ENCODE measurements at places on chromosomes 7 and 10.

DNA sequence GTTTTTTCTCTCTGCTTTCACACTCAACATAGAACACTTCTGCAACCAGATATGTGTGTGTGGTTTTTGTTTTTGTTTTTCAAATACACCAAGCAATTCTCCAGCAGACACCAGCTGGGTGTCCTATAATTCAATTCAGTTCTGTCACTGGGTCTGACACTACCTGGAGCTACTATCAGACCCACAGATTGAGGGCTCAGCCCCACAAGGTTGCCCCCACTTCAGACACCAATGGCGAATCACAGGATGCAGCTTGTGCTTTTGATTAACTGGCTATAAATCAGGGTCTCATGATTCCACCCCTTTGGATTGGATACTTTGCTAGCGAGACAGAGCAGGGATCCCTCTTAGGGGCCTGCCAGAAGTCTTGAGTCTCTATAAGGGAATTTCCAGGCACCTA lies 462.2 kb upstream of the NRP1 start:
- no peak for DNase-seq

- no peak for DNase-seq
Observed at GRCh38 chr10:132973903-132974241, 31.5 kb upstream of the CFAP46 start.

DNA sequence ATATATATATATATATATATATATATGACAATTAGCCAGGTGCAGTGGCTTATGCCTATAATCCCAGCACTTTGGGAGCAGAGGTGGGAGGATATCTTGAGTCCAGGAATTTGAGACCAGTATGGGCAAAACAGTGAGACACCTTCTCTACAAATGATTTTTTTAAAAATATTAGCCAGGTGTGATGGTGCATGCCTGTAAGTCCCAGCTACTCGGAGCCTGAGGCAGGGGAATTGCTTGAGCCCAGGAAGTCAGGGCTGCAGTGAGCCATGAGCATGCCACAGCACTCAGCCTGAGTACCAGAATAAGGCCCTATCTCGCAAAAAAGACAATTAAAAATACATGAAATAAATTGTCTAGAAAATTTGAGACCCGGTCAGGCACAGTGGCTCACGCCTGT lies 47.2 kb upstream of the MSRB2 start:
- no peak for DNase-seq

GRCh38 chr7:39432368-39432767 lies 133.8 kb upstream of the YAE1 start:
- DNase-seq, result no peak

GRCh38 chr7:127119517-127119916 lies 133.2 kb downstream of the GRM8 start:
- DNase-seq, result no peak

DNA sequence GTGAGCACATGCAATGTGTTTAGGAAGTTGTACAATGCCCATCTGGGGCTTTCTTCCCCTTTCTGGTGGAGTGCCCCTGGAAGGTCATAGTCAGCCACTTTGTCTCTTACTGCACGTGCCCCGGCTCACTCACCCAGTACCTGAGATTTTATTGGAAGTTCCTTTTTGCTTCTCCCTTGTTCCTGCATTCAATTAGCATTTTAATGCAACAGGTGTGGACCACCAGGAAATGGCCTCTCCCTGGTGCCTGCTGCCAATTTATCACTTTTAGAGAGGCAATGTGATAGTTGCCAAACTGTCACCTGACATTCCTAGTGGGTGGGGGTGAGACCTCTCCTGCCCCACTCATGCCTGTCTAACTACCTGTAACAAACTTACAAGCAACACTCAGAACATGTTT lies 293.4 kb upstream of the DKK1 start:
- no peak for DNase-seq

GRCh38 chr7:127608446-127608845 lies 9.5 kb downstream of the PAX4 start:
- no peak for DNase-seq

GRCh38 chr10:86310702-86311101 lies 55.9 kb downstream of the GRID1 start:
- no peak for DNase-seq

DNA sequence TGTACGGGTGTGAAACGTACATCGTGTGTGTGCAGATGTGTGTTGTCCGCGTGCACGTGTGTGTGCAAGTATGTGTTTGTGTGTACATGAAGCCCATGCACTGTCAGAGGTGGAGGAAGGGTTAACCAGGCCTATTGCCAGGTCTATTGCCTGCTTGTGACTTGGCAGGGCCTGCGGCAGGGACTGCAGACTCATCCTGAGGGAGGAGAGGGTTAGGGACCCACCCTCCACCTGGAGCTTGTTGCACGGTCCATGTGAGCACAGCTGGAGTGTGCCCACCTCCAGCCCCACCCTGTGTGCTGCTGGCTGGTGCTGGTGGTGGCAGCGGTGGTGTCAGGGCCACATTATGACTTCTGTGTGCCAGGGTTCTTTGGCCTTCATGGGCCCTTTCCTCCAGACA lies 7.1 kb upstream of the AQP1 start:
- DNase-seq, result no peak

GRCh38 chr7:90605055-90605454 lies 8.9 kb downstream of the CDK14 start:
- no peak for DNase-seq

DNA sequence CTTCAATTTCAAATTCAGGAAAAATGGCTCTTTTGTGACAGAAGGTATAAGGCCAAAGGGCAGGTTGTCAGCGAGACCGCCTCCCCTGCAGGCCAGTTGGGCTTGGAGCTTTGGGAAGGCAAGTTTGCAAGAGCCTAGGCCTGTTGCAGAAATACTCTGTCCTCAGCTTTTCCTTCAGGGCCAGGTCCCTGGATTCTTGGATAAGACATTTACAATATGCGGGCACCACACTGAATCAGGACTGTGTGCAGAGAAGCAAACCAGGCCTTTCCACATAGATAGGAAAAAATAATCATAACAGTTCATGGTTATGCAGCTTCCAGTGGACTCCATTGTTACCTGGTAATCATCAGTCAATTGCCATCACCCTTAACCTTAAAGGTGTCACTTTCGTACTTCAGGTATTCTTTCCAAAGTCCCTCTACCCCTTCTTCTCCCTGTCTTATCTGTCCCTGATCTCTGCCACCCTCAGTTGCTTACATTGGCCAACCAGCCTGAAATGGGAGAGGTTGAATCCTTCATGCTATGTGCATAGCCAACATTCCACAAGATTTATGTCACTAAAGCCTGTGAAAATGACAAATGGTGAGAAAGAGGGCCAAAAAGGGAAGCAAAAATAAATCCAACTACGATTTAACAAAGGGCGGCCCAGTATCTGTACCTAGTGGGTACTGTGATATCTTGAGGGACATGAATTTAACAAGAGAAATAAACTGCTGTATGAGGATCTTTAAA lies 304.5 kb upstream of the NFE2L3 start:
- DNase-seq, result peak; percentile 48

GRCh38 chr7:51685794-51686193 lies 369.2 kb upstream of the COBL start:
- no peak for DNase-seq

DNA sequence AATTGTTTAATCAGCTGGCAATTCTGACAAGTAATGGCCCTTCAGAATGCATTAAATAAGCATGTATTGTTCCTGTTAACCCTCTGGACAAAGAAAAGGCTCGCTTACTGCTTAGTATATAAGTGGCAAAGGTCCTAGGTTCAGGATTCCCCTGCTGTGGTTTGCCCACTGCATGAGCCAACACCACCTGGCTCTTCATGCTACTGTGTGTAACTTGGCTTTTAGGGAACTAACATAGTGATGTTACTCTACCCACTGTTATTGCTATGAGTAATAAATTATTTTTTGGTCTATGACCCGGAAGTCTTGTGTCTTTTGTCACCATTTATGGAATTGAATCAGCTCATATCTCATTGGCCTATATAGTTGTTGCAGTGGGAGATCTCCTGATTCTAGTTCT lies 791.7 kb upstream of the PHF14 start:
- peak; percentile 51 for DNase-seq

- DNase-seq, result peak; percentile 38
Observed at GRCh38 chr7:73976761-73977618, 51.0 kb upstream of the ELN start.

DNA sequence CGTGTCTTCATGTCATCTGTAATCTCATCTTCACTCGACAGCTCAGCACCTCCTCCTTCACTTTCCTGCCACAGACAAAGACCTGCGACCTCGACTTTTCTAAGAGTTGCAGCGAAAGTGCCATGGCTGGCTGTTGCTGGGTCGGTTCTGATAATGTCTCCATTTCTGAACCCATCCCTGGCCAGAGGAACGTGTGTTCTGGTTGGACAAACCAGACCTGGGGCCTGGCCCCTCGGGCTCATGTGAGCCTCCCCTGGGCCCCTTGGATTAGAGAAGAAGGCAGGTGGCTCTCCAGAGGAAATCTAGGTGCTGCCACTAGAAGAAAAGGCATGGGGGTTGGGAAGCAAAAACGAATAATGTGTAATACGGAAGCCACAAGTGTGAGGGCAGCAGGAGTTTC lies 273.7 kb downstream of the GLRX3 start:
- no peak for DNase-seq

- DNase-seq, result no peak
Observed at GRCh38 chr7:142352543-142352942, 94.7 kb upstream of the PRSS58 start.

DNA sequence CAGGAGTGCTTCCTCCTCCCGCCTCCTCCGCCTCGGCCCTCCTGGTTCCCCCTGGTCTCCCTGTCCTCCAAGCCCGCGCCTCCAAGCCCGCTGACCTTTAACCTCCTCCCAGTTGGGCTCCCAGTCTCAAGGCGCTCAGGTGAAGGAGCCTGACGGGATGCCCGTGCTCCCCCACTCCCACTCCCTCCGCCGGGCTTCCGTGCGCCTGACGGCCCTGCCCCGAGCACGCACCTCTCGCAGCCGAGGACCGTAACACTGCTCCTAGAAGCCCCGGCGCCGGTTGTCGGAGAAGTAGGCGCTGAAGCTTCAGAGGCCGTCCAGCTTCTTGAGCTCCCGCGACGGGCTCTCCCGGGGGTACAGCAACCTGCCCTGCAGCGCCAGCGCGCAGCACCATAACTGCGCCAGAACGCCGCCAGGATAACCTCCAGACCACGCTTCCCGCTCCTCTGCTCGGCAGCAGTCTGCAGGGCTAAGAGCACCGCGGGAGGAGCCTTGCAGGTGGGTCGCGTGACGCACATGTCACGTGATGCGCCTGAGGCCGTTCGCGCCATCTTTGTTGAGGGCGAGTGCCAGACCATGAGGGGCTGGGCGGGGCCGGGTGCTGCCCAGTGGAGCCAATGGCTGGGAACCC lies 71.0 kb upstream of the ZNF479 start:
- no peak for DNase-seq

DNA sequence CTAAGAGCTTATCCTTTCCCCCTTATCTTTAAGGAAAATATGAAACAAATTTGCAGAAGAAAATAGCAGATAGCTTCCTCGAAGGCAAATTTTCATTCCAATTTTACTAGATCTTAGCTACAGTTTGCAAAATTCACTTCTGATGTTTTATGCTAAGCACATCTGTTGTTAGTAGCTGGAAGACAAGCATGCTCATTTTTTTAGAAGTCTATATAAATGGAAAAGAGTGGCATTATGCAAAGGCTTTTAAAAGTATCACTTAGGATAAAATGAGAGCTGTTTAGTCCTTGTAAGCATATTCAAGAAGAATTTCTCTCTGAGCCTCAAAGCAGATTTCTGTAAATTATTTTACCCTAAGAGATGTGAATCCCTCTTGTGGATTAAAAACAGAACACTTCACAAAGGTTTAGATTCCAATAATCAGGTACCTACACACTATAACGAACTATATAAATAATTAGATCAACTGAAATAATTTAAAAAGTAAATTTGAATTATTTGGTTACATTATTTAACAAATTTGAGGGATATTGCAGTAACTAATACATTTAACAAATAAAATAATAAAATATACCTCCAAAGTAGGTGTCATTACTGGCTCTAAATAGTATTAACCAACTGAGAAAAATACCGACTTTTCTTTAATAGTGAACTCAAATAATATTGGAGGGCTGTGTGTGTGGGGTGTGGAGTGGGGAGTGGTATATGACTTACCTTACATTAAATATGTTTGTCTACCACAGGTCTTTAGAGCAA lies 307.1 kb downstream of the SEMA3D start:
- no peak for DNase-seq

DNA sequence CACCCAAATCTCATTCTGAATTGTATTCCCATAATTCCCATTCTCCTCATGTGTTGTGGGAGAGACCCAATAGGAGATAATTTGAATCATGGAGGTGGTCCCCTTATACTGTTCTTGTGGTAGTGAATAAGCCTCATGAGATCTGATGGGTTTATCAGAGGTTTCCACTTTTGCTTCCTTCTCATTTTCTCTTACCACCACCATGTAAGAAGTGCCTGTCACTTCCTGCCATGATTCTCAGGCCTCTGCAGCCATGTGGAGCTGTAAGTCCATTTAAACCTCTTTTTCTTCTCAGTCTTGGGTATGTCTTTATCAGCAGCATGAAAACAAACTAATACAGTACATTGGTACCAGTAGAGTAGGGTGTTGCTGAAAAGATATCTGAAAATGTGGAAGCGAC lies 98.2 kb upstream of the ASAH2 start:
- no peak for DNase-seq

DNA sequence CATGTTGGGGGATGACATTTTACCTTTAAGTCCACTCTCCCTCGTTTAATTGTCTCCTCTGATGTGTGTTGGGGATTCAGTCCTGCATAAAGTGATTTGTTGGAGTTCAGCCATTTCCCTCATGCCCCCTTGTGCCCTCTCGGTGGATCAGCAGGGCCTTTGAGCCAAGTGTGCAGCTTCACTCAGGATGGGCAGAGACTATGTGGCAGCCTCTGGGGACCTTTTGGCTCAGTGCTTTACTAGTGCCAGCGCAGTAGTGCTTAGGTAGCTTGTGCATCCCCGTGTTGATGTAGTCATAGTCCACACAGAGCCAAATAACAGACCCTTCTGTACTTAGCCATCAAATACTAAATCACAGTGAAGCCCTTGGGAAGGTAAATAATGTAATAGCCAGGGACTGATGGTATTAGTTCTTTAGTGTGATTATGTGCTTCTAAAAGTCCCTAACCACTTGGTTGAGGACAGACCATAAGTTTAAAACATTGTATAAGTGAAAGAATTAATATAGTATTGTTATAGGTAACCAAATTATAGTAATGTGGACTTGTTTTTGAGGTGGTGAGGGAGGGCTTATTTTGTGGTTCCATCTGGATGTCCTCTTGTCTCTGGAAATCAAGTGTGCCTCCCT lies 11.4 kb downstream of the BUB3 start:
- DNase-seq, result peak; percentile 34

- no peak for DNase-seq
Observed at GRCh38 chr10:132804785-132805426, 19.0 kb upstream of the NKX6-2 start.

DNA sequence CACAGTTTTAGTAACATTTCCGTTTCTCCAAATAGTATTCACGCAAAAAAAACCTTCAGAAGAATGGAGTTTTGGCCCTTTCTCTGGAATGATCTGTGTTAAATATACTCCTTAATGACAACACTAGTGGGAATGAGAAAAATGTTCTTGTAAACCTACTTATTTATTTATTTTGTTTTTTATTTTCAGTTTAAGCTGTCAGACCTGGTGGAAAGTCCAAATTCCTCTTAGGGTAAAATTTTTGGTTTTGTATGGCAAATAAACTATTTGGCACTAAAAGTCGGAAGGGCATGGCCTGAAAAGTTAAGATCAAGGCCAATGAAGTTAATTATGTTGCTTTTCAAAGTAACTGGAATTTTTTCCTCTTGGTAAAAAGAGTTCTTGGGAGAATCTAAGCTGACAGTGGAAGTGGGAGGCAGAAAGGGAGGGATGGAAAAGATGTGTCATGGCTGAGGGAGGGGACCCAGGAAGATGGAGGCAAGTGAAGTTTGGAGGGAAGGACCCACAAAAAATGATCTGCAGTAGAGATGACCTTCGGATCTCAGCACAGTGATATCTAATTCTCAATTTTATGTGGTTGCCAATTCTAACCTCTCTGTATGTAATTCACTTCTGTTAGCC lies 33.5 kb upstream of the VPS41 start:
- no peak for DNase-seq

Measured in eye (tissue), 1 donor.